ENCODE measurements at places on chromosomes 1 and 21.
A peak's percentile ranks its signal among the peaks of the same experiment; 100 is the strongest.

- no peak for DNase-seq
These were observed 373.7 kb upstream of the C1orf174 start for GRCh38 chr1:4273747-4274146.

- no peak for DNase-seq
These were observed 122.5 kb downstream of the DNM3 start for GRCh38 chr1:171963762-171964161.

DNA sequence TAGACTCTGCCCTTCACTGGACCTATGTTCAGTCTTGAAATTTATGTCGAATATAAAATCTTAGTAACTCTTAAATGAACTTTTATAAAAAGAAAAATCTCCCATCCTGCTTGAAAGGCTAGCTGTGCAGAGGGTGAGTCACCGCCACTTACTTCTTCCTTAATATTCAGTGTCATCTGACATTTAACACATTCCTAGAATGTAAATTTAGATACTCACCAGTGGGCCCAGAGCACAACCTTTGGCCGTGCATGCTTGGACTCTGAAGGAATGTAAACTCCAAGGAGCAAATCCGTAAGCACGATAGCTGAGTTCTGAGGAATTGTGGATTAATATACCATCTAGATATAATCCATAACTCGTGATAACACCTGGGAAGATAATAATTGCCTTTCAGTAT, 403.3 kb downstream of the KCTD3 start:
- DNase-seq, result no peak

DNA sequence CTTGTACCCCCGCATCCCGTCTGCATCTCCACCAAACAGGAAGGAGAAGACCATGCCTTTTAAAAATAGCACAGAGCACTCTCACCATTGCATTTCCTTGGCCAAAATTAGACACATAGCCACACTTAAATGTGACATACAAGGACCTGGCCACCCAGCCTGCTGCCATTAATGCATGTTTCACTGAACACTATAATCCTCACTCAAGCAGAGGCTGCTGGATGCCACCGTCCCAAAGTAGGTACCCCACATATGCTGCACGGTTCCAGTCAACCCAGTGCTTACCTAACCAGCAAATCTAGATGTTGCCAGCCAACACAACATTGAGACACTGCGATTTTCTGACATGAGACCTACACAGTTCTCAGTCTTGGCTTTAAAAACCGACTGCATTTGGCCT, 107.7 kb downstream of the ADSS2 start:
- DNase-seq, result no peak

- DNase-seq, result no peak
These were observed 28.0 kb upstream of the EDARADD start for GRCh38 chr1:236365999-236366570.

DNA sequence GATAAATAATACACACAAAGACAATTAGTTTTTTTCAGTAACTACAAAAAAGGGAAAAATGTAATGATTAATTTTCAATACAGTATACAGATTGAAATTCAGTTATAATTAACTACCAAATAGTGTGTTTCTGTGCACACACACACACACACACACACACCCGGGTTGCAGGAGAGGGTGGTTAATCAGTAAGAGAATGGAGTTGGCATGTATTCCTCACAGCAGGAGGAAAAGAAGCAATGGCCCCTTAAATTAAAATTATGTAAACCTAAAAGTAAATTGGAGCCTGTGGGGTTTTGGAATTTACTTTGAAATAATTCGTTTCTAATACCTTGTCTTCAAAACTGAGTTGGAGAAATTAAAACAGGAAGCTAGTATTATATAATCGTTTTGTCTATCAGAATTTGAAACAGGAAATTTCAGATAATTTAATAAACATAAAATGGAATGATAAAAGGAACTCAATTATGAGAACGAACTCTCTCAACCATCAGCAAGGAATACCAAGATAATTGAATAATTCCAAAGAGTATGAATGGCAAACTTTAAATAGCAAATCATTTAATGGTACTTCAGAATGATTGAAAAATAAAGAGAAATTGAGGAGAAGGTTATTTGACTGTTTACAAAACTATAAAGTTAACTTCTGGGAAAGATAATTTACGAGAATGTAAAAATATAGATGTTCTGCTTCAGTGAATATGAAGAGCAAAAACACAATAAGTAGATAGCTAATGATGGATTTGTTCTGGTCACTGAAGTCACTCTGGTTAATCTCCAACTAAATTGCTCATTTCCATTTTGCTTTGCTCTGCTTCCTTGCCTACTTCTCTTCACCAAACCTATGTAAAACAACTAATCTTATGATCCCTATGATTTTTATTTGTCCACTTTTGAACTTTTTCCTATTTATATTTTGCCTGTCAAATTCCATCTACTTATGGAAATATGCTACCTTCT, 547.9 kb upstream of the ZP4 start:
- no peak for DNase-seq

DNA sequence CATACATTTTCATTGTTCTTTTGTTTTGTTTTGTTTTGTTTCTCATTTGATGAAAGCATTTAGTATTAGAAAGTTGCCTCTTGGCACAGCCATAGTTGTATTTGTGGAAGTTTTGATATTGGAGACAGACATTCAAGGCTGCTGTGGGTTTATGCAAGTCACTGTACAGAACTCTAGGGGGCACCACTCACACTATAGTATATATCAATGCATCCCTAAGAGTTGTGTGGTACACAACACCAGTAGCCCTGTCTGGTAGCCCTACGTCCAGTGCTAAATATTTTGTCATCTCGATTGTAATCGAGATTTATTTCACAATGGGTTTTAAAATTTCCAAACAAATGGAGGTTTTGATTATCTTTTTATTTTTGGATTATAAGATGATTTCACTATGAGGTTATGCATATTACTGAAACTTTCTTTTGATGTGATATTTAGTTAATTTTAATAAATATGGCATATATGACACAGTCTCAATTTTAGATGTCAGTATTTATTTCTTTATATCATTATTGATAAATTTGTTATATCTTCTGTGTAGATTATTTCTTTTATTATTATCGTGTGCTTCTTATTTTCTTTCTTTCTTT, 112.2 kb downstream of the NR5A2 start:
- peak; percentile 46 for DNase-seq

DNA sequence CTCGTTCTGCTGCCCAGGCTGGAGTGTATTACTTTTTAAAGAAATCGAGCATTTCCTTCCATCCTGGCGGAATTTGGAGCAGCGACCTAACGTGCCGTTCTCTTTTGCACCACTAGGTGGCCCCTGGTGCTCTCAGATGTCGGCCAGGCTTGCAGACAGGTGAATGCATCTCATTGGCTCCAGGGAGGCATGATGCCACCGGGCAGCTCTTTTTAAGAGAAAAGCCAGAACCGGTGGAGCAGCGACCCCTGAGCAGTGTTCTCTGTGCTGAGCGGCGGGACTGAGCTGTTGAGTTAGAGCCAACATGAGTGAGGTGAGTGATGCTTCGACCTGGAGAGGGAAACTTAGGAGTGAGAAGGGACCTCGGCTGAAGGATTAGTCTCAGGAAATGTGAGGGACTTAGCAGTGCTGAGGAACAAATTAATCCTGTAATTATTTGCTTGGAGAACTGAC, at the start of gene PCP4:
Gene PCP4, plus strand, starts transcription at position 241 of the 453 bp plus-strand sequence. Its CDS starts 64 bp downstream, at position 305.
- DNase-seq, result peak; percentile 43

GRCh38 chr1:19776287-19776686, 23.4 kb downstream of the TMCO4 start:
- DNase-seq, result no peak

GRCh38 chr1:19800076-19800804, 524 bp upstream of the TMCO4 start:
- DNase-seq, result peak; percentile 12

GRCh38 chr21:31872452-31873274, at the start of gene HUNK:
Gene HUNK, plus strand, starts transcription at chr21:31873020. Its CDS starts 655 bp downstream, at chr21:31873675.
- no peak for DNase-seq

DNA sequence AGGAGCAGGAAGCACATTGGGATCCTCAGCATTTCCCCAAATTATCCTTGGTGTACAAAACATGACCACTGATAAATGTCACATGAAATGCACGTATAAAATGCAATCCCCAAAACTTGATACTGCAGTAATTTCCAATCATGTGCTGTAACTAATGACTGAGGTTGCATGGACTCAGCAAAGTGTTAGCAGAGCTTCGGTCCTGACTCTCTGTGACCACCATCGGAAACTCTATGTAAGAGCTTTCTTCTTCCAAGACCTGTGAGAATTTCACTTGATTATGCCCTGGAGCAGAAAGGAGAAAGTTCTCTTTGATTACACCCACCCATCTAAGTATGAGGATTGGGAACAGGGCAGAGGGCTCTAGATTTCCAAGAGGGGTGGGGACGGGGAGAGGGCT, 908 bp downstream of the CD53 start:
- DNase-seq, result no peak

DNA sequence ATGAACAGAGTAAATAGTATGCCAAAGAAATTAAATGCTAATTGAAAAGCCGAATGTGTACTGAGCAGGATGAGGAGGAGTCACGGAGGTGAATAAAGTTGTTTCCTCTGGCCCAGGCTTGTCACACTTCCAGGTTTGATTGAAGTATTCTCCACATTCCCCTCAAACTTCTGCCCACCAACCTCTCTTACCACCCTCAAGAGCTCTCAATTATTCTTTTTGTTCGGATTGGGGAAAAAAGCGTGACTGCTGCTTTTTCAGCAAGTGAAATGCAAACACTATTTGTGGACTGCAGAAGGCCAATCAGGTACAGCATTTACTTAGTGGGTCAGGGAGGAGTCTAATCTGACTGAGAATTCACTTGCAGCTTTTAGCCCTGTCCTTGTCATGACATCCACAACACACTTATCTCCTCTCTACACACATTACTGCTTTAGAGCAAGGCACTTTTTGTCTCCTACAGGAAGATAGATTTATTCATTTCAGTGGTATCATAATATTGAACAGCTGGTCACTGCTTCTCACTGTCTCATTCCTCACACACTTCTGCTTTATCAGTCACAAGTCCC, 375.6 kb upstream of the PRMT6 start:
- DNase-seq, result no peak

DNA sequence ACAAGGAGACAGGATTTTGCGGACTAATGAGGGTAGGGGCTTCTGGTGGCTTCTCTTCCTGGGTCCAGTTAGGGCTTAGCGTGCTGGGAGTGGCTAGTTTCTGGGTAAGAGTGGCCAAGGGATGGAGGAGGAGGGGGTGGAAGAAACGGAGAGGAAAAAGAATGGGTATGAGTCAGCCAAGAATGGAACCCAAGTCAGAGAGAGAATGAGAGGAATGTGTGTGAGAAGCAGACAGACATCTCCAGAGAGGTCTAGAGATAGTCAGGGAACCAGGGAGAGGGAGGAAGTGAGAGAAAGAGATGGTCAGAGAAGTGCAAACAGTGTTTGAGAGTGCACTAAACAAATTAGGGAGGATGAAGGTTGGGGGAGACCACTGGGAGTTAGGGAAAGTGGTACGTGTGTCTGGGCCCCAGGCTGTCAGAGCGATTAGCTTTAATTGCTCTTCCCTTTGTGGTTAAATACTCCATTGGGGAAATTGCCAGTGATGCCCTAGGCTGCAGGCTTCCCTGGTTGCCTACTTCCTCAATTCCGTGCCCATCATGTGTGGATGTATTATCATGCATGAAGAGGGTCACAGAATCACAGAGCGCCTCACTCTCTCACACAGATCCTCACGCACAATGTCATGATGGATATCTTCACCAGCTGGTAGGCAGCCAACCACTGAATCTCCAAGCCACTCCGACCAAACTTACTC, 1.4 kb downstream of the PEA15 start:
- peak; percentile 45 for DNase-seq

DNA sequence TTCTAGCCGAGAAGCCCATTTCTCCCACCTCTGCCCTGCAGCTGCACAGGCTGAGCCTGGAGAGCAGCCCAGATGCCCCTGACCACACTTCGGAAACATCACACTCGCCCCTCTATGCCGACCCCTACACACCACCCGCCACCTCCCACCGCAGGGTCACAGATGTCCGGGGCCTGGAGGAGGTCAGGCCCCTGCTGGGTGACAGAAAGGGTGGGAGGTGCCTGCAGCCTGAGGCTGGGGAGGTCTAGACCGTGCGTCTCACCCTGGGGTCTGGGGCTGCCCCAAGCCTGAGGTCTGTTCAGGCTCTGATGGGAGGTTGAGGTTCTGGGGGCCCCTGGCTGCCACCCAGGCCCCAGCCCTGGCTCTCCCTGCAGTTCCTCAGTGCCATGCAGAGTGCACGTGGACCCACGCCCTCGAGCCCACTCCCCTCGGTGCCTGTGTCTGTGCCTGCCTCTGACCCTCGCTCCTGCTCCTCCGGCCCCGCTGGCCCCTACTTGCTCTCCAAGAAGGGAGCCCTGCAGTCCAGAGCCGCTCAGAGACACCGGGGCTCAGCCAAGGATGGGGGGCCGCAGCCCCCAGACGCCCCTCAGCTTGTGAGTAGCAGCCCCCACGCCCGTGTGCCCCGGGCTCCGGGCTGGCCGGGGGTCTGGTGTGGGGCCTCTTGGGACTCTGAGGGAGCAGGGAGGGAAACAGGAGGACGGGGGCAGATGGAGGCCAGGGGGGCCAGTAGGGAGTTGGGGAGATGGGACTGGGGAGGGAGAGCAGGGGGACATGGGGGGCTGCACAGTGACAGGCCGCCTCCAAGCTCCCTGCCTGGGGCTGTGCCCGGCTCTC, 7.4 kb downstream of the PLEKHN1 start:
- DNase-seq, result no peak

GRCh38 chr1:2205191-2205952, 10.8 kb upstream of the FAAP20 start:
- DNase-seq, result peak; percentile 90

- DNase-seq, result no peak
These were observed 39.3 kb downstream of the ELK4 start for GRCh38 chr1:205592443-205593003.

DNA sequence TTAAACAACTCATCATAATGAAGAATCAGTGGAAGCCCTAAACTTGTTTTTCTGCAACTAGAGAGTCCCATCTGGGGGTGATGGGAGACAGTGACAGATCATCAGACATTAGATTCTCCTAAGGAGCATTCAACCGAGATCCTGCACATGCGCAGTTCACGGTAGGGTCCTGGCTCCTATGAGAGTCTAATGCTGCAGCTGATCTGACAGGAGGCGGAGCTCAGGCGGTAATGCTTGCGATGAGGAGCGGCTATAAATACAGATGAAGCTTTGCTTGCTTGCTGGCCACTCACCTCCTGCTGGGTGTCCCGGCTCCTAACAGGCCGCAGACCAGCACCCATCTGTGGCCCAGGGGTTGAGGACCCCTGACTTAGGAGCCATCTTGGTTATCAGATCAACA, 247.2 kb downstream of the FMN2 start:
- no peak for DNase-seq

DNA sequence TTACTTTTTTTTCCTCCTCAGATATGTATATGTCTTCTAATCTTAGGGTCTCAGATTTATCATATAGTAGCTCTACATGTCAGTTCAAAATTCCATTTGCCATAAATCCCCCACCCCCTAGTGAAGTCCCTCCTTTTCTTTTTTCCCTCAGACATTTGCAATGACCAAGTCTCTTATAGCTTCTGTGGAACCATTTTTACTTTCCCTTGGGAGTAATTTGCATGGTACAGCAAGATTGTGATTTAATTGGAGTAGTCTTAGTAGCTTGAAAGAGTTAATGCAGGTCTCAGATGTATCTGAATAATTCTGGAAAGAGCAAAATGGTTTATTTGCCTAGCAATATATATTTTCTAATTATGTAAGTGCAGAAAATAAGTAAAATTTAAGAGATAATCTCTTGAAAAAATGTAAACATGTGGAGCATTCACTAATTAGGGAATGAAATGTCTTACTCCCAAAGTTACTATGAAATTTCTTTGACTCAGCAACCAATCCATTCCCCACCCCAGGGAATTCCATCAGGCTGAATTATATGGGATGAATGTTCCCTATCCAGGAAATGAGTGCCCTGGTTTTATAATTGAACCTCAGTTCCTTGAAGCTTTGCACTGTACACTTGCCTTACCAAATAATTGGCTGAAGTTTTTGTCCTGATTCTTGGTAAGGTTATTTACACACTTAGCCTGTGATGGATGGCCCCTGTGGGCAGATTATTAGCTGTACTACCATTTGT, 267.0 kb downstream of the DNM3 start:
- DNase-seq, result no peak

All from pons (tissue), 1 donor.